ENCODE measurements at places on chromosomes 4 and X. TPM values are rescaled to one million over a fixed set of nuclear protein-coding genes. Genes with fewer than 3 reads are reported as not detected.

The CTAG1B gene
- total RNA-seq = not detected

The RNF150 gene
- 0.30 TPM for total RNA-seq

The SMR3A gene
- not detected for total RNA-seq

The HGFAC gene
- total RNA-seq = not detected

The SERPINA7 gene
- total RNA-seq = not detected

The CEP135 gene
- 4.6 TPM for total RNA-seq

The SRPX2 gene
- total RNA-seq = 70.9 TPM

The CXorf49 gene
- total RNA-seq = not detected

The NEIL3 gene
- total RNA-seq = 0.59 TPM

The MCF2 gene
- total RNA-seq = not detected

The SSX3 gene
- total RNA-seq = not detected

The ZRSR2 gene
- 5.0 TPM for total RNA-seq

The ATOH1 gene
- not detected for total RNA-seq

The RPA4 gene
- 0.45 TPM for total RNA-seq

The GPM6B gene
- 0.38 TPM for total RNA-seq

The PAK3 gene
- 3.5 TPM for total RNA-seq

The TRIML2 gene
- not detected for total RNA-seq

The CPE gene
- 74.6 TPM for total RNA-seq

The FGFR3 gene
- total RNA-seq = 0.83 TPM

The TEX11 gene
- not detected for total RNA-seq

The TCEAL2 gene
- 0.12 TPM for total RNA-seq

The HSD17B11 gene
- total RNA-seq = 21.6 TPM

The IL1RAPL1 gene
- total RNA-seq = under 0.01 TPM

The MFAP3L gene
- total RNA-seq = 14.2 TPM

The CT45A5 gene
- not detected for total RNA-seq

The PCYT1B gene
- total RNA-seq = under 0.01 TPM

The ADH6 gene
- not detected for total RNA-seq

The LRIT3 gene
- total RNA-seq = not detected

The POF1B gene
- not detected for total RNA-seq

The ARHGEF9 gene
- total RNA-seq = 13.6 TPM

The MAGEA4 gene
- total RNA-seq = not detected

The RS1 gene
- total RNA-seq = not detected

The NR0B1 gene
- total RNA-seq = not detected

The SUPT20HL1 gene
- total RNA-seq = not detected

The SLC2A9 gene
- 4.0 TPM for total RNA-seq
